ENCODE measurements at places on chromosomes 12 and 14.

DNA sequence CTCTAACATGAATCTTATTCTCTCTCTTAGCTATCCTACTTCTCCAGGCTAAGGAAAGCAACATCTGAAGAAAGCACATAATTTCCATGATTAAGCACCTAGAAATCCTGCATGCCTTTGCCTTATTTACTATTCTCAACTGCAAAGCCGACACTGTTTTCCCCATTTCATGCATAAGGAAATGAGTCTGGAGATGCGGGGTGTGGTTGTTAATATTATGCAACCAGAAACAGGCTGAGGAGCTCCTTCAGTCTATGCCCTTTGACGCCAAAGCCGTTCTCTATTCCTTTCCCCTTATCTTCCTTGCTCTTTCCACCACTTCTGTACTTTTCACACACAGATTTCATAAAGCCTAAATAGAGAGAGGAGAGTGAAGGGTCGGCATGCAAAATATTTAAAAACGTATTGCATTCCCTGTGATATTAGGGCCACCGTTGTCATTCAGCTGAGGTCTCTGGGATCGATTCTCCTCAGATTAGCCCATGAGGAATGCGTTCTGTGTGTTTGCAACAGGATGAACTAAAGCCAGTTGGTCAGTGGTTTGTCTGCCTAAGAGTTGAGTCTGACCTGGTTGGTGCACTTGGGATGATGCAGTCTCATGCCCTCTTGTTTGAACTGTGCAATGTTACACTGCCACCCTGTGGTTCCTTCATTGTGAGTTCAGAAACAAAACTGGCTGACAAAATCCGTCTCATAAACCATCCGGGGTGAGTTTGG, 53.1 kb upstream of the PLEKHG7 start:
- DNase-seq: peak; percentile 4

- DNase-seq: no peak
These were observed 13.8 kb downstream of the EXOC5 start for GRCh38 chr14:57254884-57255283.

DNA sequence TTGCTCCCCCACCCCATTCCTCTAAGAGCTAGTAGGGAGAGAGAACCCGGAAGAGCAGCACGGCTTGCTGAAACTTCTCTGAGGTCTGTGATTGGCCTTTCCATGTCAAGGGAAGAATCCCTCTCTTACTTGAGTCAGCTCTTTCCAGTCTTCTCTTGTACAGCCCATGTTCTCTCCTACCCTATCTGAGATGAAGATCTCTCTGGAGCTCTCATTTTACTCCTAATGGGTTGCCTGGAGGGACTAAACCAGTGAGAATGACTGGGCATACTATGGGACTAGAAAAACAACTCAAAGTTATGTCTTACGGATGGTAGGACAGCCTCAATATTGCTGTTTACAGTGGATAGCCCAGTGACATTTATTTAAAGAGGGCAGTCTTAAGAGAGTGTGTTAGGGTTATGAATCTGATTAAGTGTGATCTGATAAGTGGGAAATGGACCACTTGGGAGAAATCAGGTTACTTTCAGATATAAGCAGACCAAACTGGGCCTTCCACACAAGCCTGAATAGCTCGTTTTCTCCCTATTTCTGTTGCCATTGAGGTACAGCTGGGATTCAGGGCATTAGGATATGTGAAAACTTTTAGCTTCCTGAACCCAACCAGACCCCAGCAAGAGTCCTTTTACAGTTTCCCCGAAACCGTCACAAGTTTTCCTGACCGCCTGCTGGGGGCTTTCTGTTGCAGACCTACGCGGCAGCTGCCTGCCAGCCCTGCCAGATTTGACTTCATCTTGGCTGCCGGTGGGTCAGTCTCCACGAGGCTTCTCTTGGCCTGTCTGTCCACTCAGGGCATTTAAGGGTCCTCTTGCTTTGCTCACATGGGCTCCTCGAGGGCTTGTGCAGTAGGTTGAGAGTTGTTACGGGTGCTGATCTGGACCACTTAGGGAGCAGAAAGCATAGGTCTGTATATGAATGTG, 16.9 kb downstream of the ETV6 start:
- no peak for DNase-seq

DNA sequence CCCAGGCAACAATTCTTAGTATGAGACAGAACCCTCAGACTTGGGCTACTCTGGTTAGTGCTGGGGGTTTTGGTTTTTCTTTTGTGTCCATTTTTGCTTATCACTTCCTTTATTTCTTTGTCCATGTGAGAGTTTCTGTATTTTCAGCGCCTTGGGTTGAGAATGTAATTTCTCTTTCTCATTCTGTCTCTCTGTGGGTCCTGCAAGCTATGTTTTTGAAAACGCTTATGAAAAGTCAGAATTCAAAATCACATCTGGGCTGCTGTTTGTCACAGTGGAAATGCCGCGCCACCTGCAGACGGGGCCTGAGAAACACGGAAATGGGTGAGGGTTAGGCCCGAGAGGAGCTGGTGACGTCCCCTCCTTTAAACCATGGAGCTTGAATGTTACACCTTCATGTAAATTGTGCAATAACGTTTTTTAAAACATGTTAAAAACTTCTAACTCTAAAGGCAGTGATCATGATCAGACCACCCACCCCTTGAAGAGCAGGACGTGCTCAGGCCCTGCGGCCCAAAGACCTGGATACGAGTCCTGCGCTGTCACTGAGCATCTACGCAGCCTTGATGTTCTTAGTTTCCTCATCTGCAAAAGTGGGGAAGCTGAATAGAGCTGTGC, 26.1 kb downstream of the JDP2 start:
- DNase-seq: no peak

- no peak for DNase-seq
These were observed 33.2 kb upstream of the KIF21A start for GRCh38 chr12:39476121-39476520.

GRCh38 chr12:69834576-69834975, 9.5 kb downstream of the MYRFL start:
- DNase-seq: no peak

DNA sequence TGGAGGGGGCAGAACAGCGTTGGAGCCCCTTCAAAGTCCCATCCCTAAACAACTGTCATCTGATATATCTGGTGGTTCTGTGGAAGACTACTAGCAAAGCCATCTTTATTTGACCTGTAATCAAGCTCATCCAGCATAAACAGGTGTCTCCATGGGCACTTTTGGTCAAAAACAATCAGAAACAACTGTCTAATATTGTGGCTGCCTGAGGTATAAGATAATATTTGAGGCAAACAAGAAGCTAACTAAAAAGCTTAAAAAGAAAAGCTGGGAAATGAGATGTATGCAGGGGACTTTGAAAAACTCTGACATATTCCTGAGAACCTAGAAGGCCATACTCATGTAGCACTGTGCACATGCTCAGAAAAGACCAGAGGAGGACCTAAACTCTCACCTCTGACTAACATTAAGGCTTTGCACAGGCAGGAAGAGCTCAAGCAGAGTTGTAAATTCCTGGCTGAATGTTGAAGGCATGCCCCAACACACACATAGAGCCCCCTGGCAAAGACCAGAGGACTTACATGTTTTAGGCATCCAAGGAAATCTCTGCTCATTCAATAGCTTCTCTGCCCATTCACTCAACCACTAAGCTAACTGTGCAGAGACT, 27.2 kb upstream of the AP4S1 start:
- no peak for DNase-seq

DNA sequence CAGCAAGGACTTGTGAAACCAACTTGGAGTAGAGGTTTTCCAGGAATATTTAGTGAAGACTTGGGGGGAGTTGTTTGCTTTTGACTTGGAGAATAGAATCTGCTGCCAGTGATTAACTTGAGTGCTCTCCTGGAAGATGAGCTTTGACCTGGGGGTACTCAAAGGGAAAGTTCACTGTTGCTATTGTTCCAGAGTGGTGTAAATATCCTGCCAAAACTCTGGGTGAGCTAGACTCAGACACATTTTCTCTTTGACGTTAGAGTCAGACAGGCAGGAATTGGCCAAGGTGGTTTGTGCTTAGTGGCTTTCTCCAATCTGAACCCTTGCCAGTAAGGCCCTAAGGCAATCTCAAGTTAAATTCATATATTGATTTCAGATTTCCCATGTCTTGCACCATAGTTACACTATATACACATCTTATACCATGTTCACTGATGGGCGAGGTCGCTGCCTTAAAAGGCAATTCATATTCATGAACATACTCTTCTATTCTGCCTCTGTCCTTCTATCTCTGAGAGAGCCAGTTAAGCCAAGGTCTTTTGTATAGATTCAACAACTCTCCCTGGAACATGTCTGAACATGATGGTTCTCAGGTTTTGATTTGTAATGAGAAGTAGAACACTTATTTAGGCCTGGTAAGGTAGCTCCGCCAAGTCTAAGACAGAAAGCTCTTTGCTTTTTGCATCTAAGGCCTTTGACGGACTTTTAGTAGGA, 204.6 kb upstream of the SLC38A2 start:
- no peak for DNase-seq

Measured in stimulated activated CD8-positive, alpha-beta memory T cell treated with anti-CD3 and anti-CD28 coated beads, Interleukin-15, amount 100 ng/mL, for 48 hours (primary cell).